Adipocyte (in vitro differentiated cells): ENCODE measurements at places on chromosomes 4 and X.

GRCh38 chrX:13153796-13154195 is 109.4 kb upstream of the FAM9C start:
- DNase-seq = no peak

DNA sequence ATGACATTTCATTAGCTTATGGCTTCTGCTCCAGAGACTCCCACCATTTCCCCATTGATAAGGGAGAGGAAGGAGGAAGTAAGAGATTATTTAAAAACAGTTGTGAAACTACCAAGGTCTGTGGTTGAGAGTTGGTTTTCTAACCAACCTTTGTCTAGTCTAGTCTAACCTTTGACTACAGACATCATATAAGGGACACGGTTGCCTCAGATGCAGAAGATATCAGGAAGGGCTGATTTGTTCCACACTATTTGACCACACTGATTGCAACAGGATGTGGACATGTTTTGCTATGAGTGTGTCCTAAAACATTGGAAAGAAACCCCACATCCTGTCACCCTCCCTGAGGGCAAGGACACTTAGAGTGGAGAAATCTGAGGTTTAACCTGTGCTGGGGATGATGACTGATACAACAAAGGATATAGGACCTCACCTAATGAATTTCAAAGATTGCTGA is 53.0 kb downstream of the COQ2 start:
- DNase-seq = peak; percentile 10

DNA sequence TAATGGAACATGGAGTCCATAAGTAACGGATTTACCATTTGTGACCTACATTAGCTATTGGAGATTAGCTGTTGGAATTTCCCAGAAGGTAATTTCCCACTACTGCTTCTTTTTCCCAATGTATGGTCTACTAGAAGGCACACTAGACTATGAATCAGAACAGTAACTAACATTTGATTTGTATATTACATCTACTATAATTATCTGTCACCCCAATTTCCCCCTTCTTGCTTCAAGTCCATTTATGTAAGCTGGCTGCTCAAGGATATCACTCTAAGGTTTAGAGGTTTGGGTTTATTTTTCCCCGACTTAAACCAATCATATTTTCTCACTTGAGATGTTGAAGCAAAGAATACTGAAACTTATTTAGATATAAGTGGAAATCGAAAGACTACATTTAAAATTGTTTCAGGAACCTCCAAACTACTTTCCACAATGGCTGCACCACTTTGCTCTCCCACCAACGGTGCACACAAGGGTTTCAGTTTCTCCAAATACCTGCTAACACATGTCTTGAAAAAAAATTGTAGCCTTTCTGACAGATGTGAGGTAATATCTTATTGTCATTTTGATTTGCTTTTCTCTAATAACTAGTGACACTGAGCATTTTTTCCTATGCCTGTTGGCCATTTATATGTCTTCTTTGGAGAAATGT is 33.3 kb upstream of the H2AZ1 start:
- no peak for DNase-seq

GRCh38 chr4:186134257-186134656 is 29.8 kb downstream of the FAM149A start:
- DNase-seq = no peak

DNA sequence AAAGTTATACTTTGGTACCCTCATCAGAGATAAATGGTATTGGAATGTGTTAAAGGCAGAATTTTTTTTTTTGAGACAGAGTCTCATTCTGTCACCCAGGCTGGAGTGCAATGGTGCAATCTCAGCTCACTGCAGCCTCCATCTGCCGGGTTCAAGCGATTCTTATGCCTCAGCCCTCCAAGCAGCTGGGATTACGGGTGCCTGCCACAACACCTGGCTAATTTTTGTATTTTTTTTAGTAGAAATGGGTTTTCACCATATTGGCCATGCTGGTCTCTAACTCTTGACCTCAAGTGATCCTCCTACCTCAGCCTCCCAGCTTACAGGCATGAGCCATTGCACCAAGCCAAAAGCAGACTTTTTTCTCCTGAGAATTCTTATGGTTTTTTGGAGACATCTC is 11.4 kb upstream of the RELL1 start:
- no peak for DNase-seq

DNA sequence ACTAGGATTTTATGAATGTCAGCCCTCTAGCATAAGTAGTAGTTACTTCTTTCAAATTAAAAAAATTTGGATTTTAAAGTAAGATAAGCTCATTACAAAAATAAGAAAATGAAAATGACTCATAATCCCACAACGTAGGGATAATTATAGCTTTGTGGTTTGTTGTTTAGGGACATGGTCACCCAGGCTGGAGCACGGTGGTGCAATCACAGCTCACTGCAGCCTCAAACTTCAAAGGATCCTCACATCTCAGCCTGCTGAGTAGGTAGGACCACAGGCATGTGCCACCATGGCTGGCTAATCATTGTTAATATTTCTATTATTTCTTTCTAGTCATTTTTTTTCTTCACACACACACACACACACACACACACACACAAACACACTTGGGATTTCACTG is 57.6 kb downstream of the PLAC1 start:
- peak; percentile 55 for DNase-seq
